ENCODE measurements at places on chromosomes 6 and 20.

DNA sequence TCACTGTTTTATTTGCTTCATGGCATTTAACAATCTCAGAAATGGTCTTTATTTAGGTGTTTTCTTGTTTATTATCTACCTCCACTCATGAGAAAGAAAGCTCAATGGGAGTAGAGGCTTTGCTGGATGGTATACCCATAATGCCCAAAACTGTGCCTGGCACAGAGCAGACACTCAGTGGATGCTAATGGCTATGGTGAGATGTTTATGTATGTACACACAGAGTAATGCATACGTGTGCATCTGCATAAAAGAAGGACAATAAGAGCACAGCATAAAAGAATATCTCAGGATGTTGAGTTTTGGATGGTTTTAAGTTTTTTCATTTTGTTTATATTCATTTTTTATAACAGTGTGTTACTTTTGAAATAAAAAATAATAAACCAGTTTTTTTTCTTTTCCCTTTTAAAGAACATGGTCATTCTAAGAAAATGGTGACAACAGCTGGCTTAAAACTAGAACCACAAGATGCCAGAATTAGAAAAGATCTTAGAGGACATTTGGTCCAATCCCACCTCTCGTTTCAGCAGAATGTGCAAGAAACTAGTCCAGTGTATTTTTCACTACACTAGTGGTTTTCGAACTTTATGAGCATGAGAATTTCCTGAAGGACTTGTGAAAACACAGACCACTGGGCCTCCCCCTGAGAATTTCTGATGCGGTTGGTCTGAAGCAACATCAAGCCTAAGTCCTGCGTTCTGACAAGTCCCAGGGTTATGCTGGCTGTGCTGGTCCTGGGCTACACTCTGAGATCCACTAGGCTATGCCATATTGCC is 131.9 kb downstream of the FYN start:
- DNase-seq, result no peak

- no peak for DNase-seq
These were observed 472.0 kb downstream of the CD109 start for GRCh38 chr6:74167976-74168375.

- DNase-seq, result no peak
These were observed 46.5 kb downstream of the ADTRP start for GRCh38 chr6:11732036-11732631.

DNA sequence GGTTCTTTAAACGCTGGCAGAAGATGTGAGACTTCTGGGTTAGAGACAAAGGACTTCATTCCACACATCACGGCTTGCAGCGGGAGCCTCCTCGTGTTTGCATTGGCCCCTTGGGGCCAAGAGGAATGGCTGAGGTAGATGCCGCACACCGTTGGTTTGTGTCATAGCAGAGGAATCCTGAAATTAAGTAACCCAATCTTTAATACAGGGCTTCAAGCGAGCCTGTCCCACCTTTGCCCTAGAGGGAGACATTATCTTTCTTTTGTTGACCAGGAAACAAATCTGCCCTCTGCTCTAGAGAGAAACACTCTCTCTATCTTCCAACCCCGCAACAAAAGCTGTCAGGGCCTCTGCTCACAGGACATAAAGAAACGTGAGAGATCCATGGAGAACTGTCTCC is 277.5 kb upstream of the ZFP64 start:
- no peak for DNase-seq

GRCh38 chr20:63691711-63692435 is 4.6 kb upstream of the TNFRSF6B start:
- DNase-seq, result no peak

- DNase-seq, result no peak
These were observed 75.8 kb downstream of the SYCP2L start for GRCh38 chr6:10962673-10963072.

DNA sequence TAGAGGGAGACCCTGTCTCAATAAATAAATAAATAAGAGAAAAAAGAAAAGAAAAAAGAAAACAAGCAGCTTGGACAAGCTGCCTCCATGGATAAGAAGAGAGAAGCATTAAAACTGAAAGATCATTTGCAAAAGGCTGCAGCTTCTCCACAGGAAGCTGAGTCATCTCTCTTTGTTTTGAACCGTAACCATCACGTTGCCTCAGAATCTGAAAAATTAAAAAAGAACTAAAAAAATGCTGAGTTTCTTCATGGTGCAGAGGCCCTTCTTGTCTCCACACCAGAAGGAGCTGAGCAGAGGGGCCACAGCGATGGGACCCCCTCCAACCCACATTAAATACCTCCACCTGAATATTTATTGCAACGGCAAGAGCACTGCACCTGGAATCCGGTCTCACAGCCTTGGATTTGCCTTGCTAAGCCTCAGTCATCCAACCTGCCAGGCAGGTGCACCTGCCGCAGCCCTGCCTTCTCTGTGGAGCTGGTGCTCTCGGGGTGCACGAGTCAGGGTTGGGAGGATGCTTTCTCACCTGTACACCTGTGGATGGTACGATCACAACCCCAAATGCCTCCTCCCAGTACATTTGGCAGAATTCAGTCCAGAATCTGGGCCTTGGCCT is 28.1 kb downstream of the TOX2 start:
- DNase-seq, result no peak

DNA sequence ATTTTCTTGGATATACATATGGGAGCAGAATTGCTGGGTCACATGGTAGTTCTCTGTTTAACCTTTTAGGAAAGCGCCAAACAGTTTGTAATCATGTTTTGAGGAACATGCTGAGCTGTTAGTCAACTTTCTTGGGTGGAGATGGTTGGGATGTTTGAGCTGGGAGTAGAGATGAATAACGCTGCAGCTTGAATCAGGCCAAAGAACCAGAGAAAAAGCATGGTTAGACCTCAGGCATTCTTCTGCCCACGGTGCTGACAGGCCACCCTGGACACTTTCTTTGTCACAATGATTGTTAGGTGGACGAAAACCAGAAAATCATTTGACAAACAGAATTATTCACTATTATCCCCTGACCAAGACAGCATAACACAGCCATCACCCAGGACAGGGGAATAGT is 66.8 kb downstream of the PRDM1 start:
- DNase-seq, result no peak

Measured in NCI-H1694 (cell line).